ENCODE measurements at places on chromosomes 1 and 21.

DNA sequence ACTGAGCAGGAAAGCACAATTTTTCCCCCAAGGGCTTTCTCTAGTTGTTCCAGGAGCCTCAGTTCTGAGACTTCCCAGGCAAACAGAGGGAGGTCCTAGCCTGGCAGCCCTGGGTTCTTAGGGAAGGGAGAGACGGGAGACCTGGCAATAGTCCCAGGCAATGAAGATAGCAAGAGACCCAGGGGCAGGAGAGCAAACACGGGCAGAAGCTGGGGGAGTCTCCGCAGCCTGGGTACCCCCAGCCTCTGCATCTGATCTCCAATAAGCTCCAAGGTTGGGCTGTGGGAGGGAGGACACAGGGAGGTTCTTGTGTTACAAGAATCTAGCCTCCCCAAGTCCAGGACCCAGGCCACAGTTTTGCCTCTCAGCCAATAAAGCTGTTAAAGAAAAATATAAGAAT lies 2.4 kb downstream of the BLACAT1 start:
- DNase-seq, result no peak

- no peak for DNase-seq
Observed at GRCh38 chr1:44890007-44890406, 47.0 kb upstream of the PTCH2 start.

- no peak for DNase-seq
Observed at GRCh38 chr1:181416268-181416860, 67.0 kb upstream of the CACNA1E start.

- no peak for DNase-seq
Observed at GRCh38 chr21:41713495-41714281, 53.2 kb downstream of the RIPK4 start.

GRCh38 chr1:84705513-84705912 lies 15.3 kb upstream of the SSX2IP start:
- DNase-seq, result no peak

DNA sequence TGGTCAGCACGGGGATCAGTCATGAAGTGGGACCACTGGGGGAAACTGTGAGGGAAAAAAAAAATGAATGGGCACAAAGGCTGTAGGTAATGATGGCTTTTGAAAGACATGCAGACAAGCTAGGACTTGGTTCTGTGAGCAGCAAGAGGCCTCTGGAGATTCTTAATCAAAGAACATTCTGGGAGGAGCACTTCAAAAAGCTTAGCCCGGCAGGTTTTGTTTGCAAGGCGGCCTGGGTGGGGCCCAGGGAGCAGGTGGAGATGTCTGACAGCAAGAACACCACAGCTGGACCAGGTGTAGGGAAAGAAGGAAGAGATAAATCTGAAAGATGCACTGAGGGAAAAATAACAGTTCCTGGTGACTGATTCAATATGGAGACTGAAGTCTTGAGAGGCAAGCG lies 6.0 kb downstream of the TEX35 start:
- DNase-seq, result no peak

DNA sequence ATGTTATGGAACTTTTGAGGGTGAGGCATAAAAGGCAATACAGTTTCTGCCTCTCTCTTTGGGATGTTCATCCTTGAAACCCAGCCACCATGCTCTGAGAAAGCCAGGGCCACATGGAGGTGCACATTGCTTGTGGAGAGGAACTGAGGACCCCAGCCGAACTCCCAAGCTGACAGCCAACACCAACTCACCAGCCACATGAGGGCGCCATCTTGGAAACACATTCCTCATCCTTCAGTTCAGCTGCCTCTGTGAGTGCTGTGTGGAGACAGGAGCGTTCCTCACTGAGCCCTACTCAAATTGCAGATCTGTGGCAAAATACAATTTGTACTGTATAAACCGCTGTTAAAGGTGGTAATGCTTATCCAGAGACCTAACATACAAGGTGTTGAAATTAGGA lies 137.5 kb downstream of the GABPA start:
- no peak for DNase-seq

DNA sequence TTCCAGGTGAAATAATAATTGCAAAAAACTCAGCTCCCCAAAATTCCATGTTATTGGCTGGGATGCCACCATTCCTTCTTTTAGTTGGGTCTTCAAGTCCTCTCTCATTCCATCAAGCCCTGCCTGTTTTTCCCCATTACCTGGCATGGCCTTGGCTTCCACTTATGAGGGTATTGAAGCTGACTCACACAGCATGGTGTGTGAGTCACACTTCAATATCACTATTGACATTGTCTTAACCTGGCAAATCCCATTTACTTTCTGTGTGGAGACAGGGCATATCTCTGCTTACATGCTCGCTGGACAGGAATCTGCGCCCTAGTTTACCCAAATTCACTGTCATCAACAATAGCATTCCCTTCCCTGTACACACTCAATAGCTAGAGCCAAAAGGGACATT lies 1806.8 kb downstream of the BRINP3 start:
- DNase-seq, result no peak

- no peak for DNase-seq
Observed at GRCh38 chr1:83889707-83890106, 109.2 kb downstream of the TTLL7 start.

DNA sequence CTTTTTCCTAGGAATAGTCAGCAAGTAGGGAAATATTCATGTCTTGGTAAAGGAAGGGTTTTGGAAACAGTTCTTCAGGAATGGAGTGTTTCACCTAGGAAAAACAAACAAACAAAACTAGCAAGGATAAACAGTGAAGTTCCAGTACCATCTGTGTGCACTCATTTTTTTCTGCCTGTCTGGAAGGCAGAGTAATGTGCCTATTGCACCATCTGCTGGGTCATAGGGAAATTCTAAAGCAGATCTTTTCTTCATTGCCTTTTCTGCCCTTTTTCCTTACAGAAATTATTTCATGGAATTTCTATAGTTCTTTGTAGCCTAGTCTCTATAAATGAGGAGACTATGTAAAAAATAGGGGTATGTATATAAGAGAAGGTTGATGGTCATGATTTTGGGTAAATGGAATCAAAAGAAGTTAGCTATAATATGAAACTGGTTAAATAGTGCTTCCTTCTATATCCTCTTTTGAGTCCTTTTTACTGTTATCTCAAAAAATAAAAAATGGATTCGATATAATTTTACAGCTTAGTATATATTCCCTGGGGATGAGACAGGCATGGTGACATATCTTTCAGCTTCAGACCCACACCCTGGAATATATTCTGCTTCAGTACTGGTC lies 3.4 kb upstream of the HRNR start:
- no peak for DNase-seq

GRCh38 chr21:31873275-31873695 lies 465 bp downstream of the HUNK start:
- DNase-seq, result no peak

- peak; percentile 63 for DNase-seq
Observed at GRCh38 chr1:44786138-44786840, 1.7 kb downstream of the BEST4 start.

DNA sequence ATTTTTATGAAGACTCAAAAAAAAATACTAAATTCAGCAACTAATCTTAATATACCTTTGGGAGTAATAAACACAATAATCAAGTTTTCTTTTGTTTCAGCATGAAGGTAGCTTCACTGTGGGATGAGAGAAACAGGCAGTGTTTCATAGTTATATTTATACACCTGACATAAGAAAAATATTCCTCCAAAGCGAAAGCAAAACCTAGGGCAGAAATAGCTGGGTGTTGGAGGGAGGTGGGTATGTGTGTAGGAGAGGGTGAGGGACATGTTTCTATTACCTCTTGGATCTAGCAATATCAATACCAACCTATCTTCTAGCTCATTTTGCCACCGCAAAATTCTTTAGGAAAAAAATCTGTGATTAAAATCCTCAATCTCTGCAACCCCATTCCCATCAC lies 24.9 kb upstream of the MAN1A2 start:
- no peak for DNase-seq

DNA sequence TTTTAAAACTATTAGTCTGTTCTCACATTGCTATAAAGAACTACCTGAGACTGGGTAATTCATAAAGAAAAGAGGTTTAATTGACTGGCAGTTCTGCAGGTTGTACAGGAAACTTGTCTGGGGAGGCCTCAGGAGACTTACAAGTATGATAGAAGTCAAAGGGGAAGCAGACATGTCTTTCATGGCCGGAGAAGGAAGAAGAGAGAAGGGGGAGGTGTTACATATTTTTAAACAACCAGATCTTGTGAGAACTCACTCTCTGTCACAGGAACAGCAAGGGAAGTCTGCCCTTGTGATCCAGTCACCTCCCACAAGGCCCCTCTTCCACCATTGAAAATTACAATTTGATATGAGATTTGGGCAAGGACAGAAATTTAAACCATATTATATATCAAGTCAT lies 55.9 kb downstream of the CLIC4 start:
- no peak for DNase-seq

DNA sequence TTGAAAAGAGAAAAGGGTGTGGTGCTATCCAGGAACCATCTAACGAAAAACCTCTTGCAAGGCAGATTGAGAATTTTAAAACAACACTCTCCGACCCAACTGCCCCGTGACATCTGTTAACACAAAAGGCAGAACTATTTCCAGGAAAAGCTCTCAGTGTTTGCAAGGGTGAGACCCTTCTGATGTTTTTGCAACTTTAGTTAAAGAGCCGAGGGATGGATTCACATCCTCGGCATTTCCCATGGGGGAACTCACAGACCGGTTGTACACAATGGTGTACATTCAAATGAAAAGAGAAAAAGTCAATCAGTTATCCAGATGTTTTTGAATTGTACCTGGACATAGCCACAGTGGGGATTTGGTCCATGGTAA lies 120.0 kb downstream of the NGF start:
- no peak for DNase-seq

DNA sequence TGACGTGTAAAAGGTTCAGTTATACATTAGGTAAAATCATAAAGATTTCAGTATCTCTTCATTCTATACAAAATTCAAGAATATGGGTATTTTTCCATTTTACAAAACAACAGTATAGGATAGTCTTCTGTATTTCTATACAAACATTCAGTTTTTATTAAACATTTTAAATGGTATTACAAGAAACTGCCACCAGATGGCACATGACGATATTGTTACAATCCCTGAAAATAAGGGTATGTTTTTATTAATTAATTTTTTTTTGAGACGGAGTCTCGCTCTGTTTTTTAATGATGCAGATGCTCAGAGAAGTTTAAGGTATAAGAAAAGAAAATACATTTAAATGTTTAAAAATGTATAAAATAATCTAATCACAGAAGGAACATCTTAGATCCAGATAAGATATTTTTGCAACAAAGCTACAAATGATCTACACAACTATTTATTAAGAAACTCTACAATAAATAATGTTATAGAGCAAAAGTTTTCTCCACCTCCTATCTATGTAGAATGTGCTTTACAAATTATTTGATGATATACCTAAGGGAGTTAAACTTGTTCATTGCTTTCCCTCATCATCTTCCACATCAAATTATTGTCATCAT lies 23.5 kb upstream of the RSBN1 start:
- DNase-seq, result no peak

GRCh38 chr1:243351337-243351736 lies 95.5 kb downstream of the SDCCAG8 start:
- DNase-seq, result no peak

DNA sequence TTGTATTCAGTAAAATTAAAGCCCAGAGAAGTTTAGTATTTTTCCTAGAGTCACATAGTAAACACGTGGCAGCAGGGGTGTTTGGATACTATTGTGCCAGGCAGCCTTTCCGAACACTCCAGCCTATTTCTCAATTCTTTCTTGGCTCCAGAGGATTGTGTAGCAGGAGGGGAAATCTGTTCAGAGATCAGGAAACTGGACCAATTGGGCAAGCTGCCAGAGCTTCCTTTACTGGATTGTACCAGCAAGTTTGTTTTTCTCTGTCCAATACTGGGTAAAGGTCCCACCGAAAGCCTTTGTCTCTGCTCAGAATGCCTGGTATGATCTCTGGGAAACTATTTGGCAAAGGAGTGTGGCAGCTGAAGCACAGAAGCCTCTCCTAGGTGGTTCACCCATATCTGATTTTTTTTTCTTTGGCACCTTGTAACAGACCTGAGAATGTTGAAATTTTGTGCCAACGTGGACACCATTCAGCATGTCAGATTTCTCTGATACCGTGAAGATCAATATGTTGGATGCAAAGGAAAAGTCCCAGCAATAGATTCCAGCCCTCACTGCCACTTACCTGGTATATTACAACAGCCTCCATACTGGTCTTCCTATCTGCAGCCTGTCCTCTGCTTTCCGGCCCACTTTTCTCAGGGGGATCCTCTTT lies 126.2 kb downstream of the FGGY start:
- no peak for DNase-seq

- DNase-seq, result no peak
Observed at GRCh38 chr1:156703741-156704140, 1.6 kb downstream of the CRABP2 start.

GRCh38 chr1:209624558-209625549 lies 27.4 kb downstream of the LAMB3 start:
- DNase-seq, result no peak

GRCh38 chr1:108041360-108042142 lies 76.6 kb upstream of the VAV3 start:
- no peak for DNase-seq

Data from stimulated activated CD8-positive, alpha-beta memory T cell treated with anti-CD3 and anti-CD28 coated beads, Interleukin-4, amount 100 ng/mL, for 1 hour (primary cell).